ENCODE measurements at places on chromosomes 16 and 17.

DNA sequence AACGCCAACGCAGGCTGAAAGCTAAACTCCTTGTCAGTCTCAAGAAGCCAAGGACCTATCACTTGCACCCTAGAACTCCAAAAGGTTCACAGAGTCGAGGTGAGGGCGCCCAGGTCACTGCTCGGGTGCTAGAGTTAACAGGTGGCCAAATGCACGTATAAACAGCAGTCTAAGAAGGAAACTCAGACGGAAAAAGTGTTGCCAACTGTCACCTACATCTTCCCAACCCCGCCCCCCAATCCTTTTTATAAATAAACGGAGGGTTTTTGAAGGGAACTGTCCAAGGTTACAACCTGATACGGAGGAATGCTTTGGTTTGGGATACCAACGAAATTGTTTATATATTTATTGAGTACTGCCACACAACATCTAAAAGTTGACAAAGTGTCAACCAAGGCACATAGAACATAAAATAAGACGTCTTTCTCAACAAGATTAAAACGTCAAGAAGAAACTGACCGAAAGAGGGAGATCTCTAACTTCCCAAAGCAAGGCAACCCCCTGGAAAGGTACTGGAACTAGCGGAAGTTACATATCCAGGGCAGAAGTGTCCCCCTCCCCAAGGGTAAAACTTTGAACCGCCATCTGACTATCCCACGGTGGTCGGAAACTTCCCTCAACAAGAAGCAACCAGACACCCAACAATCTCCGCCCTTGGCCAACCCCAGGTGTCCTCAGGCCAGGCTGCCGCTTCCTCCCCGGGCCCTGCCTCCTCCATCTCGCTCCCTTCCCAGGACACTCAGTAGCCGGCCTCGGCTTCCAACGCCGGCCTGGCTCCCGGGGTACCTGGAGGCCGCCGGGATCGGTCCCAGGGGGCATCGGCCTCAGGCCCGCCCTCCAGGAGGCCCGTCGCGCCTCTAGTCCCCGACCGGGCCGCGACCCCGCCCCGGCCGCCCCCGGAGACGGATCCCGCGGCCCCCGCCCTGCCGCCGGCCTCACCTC, 982 bp downstream of the SPAG9 start:
- peak; percentile 48 for DNase-seq

DNA sequence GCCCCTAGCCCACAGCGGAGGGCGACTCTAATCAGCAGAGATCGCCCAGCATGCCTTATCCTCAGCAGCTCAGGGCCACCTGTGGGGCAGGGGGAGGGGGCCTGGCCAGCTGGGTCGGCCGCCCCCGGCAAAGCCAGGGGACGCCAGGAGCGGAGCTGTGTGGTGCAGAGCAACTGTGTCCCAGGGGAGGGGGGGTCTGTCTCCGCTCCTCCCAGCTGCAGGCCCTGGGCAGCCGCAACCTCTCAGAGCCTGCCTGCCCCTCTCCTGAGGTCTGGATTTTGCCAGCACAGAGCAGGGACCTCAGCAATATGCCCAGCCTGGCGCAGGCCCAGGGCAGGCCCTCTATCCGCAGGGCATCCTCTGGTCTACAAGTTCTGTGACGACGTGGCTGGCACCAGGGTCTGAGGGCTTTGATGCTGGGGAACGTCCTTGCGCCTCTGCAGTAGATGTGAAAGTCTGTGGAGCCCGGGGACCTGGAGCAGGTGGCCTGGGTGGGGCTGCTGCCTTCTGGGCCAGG, 36.5 kb upstream of the SLC38A10 start:
- no peak for DNase-seq

DNA sequence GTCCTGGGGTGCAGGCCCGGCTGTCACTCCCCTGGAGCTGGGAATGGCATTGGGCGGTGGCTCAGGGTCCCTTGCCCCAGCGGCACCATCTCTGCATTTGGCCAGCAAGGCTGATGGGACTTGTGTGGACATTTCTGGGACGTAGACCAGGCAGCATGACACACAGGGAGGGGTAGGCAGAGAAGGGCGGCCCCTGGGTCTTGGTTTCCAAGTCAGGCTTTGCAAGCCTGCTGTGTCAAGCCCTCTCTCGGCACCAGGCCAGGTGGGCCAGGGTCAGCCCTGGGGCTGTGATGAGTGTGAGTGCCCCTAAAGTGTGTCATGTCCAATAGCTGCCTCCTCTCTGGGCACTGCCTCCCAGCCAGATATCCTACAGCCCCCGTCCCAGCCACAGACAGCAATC, 335.2 kb downstream of the SEC14L1 start:
- peak; percentile 27 for DNase-seq

- DNase-seq = no peak
Observed at GRCh38 chr17:74742153-74742515, 5.1 kb downstream of the RAB37 start.

DNA sequence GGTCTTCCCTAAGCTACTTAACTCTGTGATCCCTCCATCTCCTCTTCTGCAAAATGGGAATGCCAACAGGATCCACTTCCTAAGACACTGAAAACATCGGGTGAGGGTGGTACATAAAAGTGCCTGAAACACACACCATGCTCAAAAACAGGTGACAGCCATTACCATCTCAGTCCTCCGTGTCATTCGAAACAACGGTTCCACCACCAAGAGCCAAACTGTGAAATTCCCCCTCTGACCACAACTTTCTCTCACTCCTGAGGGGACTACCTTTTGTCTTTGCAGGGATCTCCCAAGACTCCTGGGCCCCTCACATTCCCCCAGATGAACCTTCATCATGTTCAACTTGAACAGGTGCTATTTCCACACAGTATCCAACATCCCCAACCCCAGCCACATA, 37.0 kb downstream of the NUBP1 start:
- DNase-seq = no peak

GRCh38 chr16:30009990-30010843, 610 bp downstream of the DOC2A start:
- no peak for DNase-seq

- no peak for DNase-seq
Observed at GRCh38 chr17:41420134-41420533, 4.3 kb downstream of the KRT37 start.
